ENCODE measurements at places on chromosomes 7 and 10.

DNA sequence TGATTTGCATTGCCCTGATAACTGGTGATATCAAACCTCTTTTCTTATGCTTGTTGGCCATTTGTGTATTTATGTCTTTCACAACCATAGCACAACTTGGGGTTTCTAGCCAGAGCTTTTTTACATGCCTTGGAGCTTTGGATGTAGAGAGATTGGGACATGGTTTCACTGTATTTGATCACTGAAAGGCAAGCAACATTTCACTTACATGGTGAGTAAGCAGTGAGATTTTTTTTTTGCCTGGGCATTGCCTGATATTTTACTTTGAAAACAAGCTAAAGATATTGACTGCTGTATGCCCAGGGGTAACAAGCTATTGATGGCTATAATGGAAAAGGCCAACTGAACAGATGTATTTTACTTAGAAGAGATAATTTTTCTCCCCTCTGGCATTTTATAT, 259.0 kb downstream of the PHTF2 start:
- no peak for DNase-seq

DNA sequence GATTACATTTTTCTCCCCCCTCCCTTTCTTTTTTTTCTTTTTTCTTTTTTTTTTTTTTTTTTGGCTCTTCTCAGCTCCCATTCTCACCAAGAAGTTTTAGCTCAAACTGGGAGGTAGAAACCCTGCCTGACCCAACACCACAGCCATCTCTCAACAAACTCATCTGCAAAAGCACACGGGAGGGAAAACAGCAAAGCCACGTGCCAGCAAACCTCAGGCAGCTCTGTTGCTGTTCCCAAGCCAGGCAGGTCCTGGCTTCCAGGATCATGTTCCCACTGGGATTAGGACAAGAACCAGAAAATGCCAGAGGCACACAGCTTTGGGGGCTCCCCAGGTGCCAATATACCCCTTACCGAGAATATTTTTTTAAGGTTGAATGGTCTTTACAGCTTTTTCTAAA, 56.7 kb downstream of the ITIH5 start:
- DNase-seq, result no peak

DNA sequence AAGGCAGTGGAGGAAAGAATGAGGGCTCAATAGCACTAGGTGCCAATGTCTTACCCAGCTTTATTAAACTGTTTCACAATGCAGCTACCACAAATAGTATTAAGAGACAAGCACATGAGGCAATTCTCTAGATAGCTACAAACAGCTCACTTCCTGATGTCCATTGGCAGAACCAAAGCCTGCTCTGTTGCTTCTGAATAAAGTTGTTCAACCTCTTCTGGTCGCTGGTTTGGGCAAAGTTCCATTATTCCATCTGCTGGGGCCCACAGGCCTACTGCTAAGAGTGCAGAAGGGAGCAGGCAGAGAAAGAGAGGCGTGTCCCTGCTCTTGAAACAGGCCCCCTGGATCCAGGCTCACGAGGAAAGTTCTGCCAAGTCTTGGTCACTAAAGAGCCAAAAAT, 173.9 kb downstream of the ZNF438 start:
- DNase-seq, result peak; percentile 31

DNA sequence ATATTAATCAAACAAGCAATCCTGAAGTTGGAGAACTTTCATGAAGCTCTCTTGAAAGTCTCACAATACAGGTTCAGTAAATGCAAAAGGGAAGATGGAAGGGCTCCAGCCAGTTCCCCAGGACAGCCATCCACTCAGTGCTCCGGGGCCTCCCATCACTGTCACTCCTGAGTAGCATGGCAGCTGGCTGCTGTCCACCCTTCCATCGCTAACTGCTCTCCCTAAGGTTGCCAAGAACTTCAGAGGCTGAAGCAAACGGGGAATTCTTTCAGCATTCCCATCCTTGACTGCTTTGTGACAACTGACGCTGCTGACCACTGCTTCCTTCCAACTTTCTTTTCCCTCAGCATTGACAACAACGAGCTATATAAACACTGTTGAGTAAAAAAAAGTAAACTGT, 69.1 kb downstream of the VPS41 start:
- no peak for DNase-seq

DNA sequence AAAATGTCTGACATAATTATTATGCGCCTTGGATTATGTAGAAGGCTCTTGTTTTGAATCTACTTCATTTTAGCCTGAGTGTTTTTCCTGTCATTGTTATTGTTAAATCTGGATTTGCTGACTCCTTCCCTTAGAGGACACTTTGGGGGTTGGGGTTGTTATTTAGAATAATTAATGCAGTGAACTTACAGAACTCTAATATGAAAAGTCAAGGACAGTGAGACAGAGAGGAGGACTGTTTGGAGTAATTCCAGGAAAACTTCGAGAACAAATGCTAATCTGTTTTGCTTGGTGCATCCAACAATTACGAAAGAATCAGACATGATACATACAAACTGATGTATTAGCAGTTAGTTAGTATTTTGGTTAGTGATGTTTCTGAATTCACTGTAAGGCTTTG, 146.1 kb downstream of the ABCA13 start:
- DNase-seq, result no peak

DNA sequence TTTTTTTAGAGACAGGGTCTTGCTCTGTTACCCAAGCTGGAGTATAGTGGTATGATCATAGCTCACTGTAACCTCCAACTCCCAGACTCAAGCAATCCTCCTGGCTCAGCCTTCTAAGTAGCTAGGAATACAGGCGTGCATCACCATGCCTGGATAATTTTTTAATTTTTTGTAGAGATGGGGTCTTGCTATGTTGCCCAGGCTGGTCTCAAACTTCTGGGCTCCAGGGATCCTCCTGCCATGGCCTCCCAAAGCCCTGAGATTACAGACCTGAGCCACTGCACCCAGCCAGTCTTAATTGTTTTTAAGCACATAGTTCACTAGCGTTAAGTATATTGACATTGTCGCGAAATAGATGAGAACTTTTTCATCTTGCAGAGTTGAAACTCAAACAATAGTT, 2.0 kb downstream of the SUPV3L1 start:
- DNase-seq, result no peak

GRCh38 chr10:78148961-78149612, 115.4 kb downstream of the RPS24 start:
- DNase-seq, result no peak

DNA sequence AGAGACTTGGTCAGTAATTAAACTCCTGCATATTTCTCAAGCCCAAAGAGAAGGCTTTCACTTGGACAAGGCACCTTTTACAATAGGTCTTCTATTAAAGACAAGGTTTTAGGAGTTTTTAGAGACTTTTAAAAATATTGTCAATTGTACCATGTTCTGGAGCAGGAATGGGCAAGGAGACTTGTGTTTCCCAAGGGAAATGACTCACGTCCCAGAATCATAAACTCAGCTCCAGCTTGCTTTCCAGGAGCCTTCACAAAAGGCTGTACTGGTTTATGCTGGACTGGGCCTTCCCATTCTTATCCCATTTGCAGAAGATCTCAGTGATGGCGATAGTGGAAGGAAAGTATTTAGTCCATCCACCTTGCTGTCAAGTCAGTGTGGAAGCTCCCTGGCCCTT, 7.8 kb upstream of the GLI3 start:
- DNase-seq, result no peak

- peak; percentile 6 for DNase-seq
Observed at GRCh38 chr7:1225441-1226185, 7.1 kb upstream of the UNCX start.

All from hippocampal formation (tissue), 2 donors.